ENCODE measurements at places on chromosomes 4 and X.
A peak's percentile ranks its signal among the peaks of the same experiment; 100 is the strongest.

- no peak for DNase-seq
Measured at GRCh38 chrX:10121787-10122186, 35.0 kb upstream of the CLCN4 start.

- DNase-seq = no peak
Measured at GRCh38 chr4:44983083-44983482, 256.7 kb upstream of the GNPDA2 start.

GRCh38 chrX:33892670-33893069 is 239.4 kb downstream of the FAM47A start:
- DNase-seq = no peak

DNA sequence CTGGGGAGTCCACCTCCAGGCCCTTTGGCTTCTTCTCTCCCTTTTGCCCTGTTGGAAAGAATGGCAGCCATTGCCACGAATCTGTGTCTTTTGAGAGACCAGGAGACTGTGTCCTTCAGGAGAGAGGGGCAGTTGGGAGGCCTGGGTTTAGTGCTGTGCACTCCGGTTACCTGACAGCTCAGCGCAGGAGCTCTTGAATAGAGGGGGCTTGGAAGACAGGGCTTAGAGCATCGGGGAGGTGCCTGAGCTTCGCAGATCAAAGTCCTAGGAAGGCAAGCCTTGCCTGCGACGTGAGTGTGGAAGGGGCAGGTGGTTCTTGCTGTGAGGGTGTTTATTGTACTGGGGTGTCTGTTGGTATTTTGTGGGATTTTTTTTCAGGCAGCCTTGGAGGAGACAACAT is 41.9 kb upstream of the TADA2B start:
- DNase-seq = no peak

- DNase-seq = no peak
Measured at GRCh38 chr4:1763550-1764080, 29.5 kb upstream of the FGFR3 start.

GRCh38 chr4:148730082-148730640 is 287.9 kb upstream of the NR3C2 start:
- no peak for DNase-seq

- DNase-seq = no peak
Measured at GRCh38 chr4:84952776-84953175, 13.7 kb downstream of the WDFY3 start.

GRCh38 chr4:15638418-15638817 is 16.7 kb downstream of the FBXL5 start:
- no peak for DNase-seq

GRCh38 chr4:108483079-108483478 is 137.3 kb upstream of the RPL34 start:
- DNase-seq = no peak

DNA sequence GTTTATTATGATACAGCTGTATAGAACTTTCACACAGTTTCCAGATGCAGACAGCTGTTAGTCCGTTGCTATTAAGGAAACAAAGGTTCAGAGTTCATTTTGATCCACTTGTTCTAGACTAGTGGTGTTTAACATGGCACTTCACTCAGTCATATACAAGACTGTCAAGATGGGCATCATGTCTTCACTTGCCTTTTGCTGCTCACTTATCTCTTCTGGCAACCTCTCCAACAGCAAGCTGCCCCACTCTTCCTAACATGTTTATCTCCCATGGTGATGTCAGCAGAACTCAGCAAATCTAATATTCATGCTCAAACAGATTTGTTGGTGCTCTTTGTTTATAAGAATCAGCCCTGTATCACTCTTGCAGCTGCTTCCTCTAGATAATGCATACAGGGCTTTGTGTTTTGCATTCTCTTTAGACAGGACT is 236.2 kb upstream of the HAND2 start:
- no peak for DNase-seq

DNA sequence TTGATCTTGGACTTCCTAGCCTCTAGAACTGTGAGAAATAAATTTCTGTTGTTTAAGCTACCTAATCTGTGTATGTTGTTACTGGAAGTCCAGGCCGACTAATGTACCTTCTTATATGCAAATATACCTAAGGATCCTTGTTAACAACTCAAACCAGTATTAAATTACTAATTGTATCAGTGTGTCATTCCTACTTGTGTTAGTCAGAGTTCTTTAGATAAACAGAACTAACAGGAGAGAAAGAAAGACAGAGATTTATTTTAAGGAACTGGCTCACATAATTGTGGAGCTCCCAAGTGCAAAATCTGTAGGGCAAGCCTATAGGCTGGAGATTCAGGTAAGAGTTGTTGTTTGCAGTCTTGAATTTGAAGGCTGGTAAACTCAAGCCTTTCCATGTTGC is 120.0 kb downstream of the ADGRL3 start:
- no peak for DNase-seq

DNA sequence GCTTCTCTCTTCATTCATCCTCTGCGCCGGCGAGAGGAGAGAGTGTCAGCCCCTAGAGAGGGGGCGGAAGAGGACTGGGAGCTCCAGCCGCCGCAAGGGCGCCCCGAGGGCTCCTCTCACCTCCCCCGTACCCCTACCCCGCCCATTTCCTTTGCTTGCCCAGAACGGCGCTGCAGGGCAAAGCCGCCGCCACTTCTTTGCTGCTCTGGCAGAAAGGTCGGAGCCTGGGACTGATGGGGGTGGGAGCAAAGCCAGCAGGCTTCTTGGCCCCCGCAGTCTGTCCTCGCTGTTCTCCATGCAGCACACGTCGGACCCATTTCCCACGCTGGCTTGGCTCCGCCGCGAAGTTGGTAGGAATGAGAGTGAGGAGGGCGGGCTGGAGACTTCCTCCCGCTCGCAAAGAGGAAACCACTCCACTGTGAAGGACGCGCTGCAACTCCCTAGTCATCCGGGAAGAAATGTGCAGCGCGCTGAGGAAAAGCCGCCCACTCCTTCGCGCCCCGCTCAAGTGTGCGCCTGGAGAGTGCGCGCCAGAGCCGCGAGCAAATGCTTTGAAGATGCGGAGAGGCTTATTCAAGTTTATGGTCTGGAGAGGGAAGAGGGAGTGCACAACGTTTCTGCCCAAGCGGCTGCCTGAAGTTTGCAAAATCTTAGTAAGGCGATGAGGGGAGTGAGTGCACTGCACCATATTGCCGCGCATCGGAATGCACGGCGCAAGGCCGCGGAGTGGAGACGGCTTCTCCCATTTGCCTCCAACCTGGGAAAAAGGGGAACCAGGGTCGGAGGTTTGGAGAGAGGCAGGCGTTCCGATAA is 2.8 kb upstream of the PCDH7 start:
- no peak for DNase-seq

DNA sequence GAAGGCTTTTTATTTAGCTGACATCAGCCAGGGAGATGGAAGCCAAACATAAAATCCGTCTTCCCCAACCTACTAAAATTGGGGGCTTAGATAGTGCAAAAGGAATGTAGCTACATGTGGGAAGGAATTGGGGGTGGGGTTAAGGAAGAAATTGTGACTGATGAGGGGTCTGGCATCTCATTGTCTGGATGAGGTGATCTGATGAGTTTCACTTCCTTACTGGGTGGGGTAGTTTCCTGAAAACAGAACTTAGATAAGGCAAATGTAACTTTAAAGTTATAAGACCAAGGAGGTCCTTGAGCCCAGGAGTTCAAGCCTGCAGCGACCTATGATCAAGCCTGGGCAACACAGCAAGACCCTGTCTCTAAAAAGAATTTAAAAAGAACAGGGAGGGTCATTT is 105.5 kb upstream of the NEIL3 start:
- no peak for DNase-seq

- DNase-seq = no peak
Measured at GRCh38 chrX:53288189-53288588, 6.8 kb upstream of the IQSEC2 start.

- no peak for DNase-seq
Measured at GRCh38 chrX:9678215-9678965, 87.3 kb downstream of the GPR143 start.

DNA sequence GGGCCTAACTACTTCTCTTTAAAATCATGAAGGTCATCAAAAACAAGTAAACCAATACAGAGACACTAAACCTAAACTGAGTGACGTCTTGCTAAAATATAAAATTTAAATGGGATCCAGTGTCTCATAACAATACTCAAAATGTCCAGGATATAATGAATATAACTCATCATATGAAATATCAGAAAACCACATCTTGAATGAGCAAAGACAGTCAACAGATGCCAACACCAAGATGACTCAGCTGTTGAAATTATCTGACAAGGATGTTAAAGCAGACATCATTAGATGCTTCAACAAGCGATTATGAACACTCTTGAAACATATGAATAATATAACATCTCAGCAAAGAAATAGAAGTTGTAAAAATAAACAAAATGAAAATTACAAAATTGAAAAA is 8.3 kb downstream of the NAP1L2 start:
- no peak for DNase-seq

DNA sequence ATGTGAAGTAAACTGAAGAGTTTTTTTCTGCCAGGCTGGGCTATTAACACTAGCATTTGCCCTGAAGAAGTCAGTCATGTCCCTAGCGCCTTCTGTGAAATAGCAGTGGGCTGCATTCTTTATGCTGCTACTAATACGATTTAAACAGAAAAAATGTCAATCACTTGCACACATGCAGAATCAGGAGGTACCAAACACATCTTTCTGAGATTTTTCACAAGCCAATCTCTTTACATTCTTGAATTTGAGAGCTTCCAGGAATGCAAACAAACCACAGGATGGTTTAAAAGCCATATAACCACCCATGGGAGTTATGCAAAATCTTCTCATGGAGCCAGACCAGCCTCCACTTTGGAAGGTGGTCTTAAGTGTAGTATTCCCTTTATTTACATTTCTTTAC is 220.1 kb downstream of the IQCM start:
- DNase-seq = no peak

DNA sequence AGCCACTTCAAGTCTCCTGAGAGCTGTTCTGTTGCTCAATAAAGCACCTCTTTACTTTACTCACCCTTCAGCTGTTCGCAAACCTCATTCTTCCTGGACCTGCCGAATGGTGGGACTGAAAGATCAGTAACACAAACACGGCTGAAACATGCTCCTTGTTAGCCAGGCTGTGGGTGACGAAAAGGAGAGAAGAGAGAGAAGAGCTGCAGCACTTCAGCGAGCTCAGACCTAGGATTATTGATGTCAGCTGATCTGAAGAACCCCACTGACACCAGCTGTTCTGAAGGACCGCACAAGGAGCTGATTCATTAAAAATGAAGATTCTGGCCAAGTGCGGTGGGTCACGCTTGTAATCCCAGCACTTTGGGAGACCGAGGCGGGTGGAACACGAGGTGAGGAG is 2020.0 kb upstream of the ADGRL3 start:
- no peak for DNase-seq

GRCh38 chr4:140296335-140297220 is 76.9 kb upstream of the SCOC start:
- DNase-seq = no peak

DNA sequence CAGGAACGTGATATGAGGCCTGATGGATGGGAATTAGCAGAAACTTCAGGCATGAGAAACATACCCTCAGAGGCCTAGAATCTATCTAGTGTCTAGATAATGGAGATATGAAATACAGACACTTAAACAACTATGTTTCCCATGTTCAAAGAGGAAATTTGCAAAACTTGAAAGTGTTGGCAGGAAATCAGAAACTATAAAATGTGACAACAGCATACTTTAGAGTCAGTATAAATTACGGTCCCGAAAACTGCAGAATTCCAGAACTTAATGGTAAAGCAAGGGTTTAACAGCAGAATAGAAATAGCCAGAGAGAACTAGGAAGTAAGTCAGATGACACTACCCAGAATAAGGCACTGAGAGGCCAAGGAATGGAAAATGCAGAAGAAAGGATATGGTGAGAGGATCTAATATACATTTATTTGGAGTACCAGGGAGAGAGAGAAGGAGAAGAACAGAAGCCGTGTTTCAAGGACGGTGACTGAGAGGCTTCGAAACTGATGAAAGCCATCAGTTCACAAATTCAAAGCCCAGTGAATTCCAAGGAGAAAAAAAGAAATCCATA is 7.4 kb downstream of the HTT-AS start:
- no peak for DNase-seq

DNA sequence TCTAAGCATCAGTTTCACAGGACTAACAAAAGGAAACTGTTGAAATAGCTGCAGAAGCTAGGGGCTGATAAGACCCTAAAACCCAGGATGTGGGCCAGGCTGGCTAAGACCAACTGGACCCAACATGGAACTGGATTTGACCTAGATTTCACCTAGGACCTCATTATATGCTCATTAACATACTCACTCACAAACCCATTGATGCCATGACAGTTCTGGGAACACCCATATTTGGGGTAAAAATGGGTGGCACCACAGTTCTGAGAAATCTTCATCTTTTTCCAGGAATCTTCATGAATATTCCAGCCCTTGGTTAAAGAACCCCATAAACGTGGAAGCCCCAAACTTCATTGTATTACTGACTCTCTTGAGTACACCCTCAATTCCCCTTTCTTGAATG is 41.1 kb downstream of the HSD17B13 start:
- no peak for DNase-seq

- DNase-seq = no peak
Measured at GRCh38 chr4:143539670-143540023, 26.1 kb downstream of the SMARCA5 start.

DNA sequence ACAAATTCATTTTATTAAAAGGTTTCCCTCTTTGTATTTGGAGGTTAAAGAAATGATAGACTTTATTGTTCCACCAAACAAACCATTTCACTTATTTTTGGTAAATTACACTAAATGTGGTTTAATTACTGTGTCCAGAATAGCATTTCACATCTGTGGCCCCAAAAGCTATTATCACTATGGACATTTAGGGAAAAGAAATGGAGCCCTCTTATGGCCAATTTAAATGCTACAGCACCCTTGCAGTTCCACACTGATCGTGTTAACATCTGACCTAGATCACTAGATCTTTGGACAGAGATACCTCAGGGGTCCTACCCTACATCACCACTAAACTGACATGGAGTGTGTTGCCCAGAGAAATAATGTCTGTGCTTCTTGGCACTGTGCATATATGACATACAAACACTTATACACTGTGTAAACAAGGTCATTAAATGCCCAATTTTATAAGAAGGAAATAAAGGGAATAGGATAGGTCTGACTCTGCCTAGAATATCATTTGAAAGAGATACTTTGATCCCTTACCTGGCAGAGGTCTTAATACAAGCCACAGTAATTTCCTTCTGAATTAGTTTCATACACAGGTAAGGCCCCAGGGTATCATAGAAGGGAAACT is 163.9 kb downstream of the KDR start:
- DNase-seq = peak; percentile 2

GRCh38 chr4:76296286-76296820 is 10.2 kb upstream of the STBD1 start:
- DNase-seq = no peak

- DNase-seq = no peak
Measured at GRCh38 chr4:7236847-7237246, 44.5 kb downstream of the SORCS2 start.

All from Panc1 (cell line).